ENCODE measurements at places on chromosomes 6 and 20.

DNA sequence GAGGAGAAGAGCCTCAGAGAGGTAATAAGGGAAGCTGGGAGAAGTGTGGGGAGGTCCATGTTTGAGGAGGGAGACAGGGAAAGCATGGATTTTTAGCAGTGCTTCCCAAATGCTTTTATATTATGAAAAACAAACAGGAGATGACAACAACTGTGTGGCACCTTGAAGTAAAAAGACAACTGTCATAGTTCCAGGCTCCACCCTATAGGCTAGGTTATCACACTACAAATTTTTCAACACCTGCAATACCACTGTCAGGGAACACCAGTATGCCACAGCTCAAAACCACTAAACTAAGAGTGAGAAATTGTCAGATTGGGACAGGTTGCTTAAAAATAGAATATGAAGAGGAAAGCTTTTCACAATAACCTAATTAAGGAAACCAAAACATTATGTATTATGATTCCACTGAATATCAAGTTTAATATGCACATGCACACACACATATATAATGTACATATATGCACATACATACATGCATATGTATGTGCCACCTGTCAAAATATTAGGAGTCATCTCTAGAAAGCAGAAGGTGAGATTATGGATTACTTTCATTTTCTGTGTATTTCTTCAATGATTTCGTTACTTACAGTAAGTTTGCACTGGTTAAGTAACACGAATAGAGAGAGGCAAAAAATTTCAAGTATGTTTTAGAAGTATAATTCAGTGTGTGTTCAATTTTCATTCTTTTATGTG is 261.2 kb downstream of the PTPRK start:
- DNase-seq: no peak

GRCh38 chr20:63475209-63475608 is 2.8 kb upstream of the KCNQ2 start:
- DNase-seq: no peak

GRCh38 chr6:144644776-144645175 is 359.6 kb downstream of the UTRN start:
- no peak for DNase-seq

- no peak for DNase-seq
Observed at GRCh38 chr6:98833057-98833306, 1.4 kb upstream of the POU3F2 start.

DNA sequence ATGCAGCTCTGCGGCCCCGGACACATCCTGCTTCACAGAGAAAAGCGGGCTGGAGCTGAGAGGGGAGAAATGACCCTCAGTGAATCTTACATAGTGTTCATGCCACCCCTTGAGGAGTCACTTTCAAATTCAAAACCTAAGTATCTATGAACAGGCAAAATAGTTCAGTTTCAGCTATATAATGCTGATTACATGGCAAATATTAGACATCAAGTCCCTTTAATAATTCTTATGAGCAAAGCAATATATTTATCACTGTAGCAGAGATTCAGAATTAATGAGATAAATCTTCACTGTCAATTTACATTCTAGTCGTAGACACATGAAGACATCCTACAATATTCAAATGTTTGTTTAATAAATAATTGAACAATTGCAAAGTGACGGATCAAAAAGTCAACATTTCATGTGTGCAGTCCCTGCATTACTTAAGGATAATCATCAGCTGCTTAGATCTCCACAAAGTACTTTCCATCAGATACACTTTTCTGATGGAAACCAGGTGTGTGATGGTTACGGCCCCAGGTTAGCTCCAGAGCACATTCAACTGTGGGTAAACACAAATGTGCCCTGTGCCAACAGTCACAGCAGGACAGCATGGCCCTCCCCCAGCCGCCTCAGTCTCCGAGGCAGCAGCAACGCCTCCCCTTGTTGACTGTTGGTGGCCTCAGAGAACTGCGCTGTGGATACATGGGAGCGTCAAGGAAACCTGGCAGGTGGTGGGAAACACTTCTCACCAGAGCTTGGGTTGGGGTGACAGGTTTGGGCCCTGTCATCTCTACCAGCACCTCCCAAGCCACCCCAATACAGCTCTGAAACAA is 787 bp upstream of the PRR18 start:
- DNase-seq: no peak

DNA sequence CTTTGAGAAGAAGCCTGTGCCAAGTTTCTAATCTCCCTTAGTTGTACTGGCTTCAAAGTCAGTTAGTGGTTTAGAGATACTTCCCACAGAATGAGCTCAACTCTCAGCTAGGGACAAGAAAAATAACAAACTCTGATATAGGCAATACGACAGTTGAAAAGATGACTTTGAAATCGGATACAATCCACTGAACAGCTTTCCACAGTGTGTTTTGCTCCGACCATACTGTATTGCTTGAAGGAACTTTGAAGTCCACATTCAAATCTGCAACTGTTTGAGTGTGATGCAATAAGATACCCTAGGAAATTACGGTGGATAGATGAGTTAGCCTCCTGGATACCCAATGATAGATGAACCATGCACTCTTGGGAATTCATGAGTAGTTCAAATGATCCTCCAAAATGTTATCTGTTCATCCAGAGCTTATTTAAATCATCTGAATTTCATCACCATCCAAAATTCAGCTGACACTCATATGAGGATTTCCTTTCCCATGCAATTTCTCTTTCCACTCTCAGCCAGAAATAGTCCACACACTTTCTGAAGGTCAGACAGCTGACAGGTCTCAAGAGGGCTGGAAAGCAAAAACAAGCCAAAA is 443.8 kb downstream of the HAO1 start:
- DNase-seq: no peak

- DNase-seq: no peak
Observed at GRCh38 chr6:116556065-116556464, 2.5 kb downstream of the CALHM4 start.
